Activated CD4-positive, alpha-beta memory T cell treated with anti-CD3 and anti-CD28 coated beads for 36 hours (primary cell): ENCODE measurements at places on chromosomes 16 and 17. TPM values are rescaled to one million over a fixed set of nuclear protein-coding genes. Genes with fewer than 3 reads are reported as not detected.

CDK5R1 gene
- total RNA-seq: 12.4 TPM

METTL2A gene
- total RNA-seq: 27.4 TPM

AANAT gene
- not detected for total RNA-seq

CLDN9 gene
- total RNA-seq: not detected

HOXB5 gene
- not detected for total RNA-seq

CYGB gene
- total RNA-seq: not detected

STAT5A gene
- total RNA-seq: 215 TPM

CRYM gene
- total RNA-seq: not detected

AGRP gene
- total RNA-seq: not detected

NLRC3 gene
- total RNA-seq: 28.4 TPM

KDM8 gene
- 8.7 TPM for total RNA-seq

CCL4 gene
- total RNA-seq: 966 TPM

KRTAP3-3 gene
- total RNA-seq: not detected

TLCD3A gene
- 8.4 TPM for total RNA-seq

GUCY2D gene
- total RNA-seq: not detected

DPH1 gene
- 31.1 TPM for total RNA-seq

EFNB3 gene
- total RNA-seq: not detected

CTRL gene
- total RNA-seq: 3.1 TPM

TBC1D28 gene
- total RNA-seq: not detected

LYRM9 gene
- total RNA-seq: 5.7 TPM

CPNE7 gene
- 7.1 TPM for total RNA-seq

PRSS33 gene
- total RNA-seq: not detected

RAB26 gene
- 0.33 TPM for total RNA-seq

CCL3 gene
- 989 TPM for total RNA-seq

NDRG4 gene
- total RNA-seq: 1.3 TPM

CD7 gene
- total RNA-seq: 574 TPM

KRT17 gene
- total RNA-seq: not detected

COL1A1 gene
- total RNA-seq: 2.3 TPM

CA7 gene
- total RNA-seq: not detected

GGT6 gene
- total RNA-seq: not detected

UMOD gene
- not detected for total RNA-seq

ENPP7 gene
- 0.10 TPM for total RNA-seq

SLC12A3 gene
- not detected for total RNA-seq
